ENCODE measurements at places on chromosomes 4 and X.

- DNase-seq, result no peak
Measured at GRCh38 chrX:123779908-123780396, 47.1 kb upstream of the THOC2 start.

- peak; percentile 50 for DNase-seq
Measured at GRCh38 chr4:152607178-152607577, 71.3 kb upstream of the FBXW7 start.

DNA sequence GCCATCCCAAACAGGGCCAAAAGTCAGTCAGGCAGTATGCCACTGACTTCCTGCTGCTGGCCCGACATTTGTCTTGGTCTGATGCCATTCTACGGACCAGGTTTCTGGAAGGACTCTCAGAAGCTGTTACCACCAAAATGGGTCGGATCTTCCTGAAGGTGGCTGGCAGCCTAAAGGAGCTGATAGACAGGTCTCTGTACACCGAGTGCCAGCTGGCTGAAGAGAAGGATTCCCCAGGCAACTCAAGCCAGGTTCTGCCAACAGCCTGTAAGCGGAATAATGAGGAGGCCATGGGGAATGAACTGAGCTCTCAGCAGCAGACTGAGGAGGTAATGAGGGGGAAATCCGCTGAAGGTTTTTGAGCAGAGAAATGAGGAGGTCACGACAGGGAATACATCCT lies 95.7 kb downstream of the RTL9 start:
- no peak for DNase-seq

DNA sequence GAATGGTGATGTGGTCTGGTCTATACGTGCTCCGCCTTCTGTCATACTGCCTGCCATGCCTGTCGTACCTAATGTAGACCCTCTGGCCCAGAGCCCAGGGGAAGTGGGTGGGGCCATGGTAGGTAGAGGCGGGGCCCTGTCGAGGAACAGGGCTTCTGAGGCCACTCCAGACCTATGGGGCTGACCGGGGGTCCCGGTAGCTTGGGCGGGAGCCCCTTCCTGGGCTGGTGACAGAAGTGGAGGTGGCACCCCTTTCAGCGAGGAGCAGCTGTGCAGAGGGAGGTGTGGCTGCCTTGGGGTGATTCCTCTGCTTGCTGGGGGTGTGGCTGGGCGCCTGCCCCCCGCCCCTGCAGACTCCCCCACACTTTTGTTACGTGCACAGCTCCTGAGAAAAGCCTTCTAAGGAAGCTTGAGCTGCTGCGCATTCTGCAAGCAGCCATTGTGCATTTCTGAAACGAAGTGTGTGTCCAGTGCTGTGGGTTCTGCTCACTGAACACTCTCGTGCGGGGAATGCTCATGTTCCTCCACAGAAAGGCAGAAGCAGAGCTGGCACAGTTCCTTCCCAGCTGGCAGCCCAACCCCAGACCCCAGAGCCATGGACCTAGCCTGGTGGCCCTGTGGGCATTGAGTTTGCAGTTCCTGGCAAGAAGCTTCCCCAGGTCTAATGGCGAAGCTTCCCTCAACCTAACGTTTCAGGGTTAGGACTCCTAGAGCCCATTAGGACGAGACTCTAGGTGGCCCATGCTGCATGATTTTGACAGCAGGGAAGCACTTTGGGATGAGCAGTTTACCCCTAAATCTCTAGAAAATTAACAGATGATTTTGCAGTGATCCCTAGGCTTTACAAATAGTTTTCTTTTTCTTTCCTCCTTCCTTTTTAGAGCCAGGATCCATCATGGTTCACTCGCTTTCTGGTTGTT lies 72.7 kb upstream of the HGFAC start:
- DNase-seq, result no peak

- no peak for DNase-seq
Measured at GRCh38 chr4:14415146-14415545, 587.1 kb upstream of the CPEB2 start.

DNA sequence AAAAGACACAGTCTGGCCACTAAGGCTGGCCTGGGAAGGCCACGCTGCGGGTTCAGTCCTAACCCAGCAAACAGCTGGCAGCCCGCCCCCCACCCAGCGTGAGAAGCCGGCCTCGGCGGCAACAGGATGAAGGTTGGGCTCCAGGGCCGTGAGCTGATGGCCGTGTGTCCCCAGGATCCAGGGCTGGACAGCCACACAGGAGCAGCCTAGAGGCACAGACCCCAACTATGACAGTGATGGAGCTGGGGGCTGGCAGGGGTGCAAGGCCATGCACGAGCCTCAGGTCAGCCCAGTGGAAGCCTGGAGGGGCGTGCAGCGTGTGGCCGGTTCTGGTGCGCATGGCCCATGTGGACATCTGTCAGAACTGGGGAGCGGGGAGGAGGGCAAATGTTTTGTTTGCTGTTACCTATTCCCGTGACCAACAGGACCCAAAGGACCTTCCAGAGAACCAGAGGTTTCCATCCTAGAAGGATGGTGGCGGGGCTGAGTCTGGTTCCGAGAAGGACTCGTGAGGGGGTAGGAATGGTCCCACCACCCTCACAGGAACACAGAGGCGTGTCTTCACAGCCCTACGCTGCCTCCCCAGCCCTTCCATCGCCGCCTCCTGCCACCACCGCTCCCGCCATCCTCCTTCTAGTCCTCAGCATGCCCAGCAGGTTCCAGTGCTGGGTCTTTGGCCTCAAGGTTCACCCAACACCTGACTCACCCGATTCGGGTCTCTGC lies 46.5 kb downstream of the ZFYVE28 start:
- DNase-seq, result peak; percentile 42

GRCh38 chr4:175127314-175127713 lies 209.2 kb downstream of the ADAM29 start:
- no peak for DNase-seq

DNA sequence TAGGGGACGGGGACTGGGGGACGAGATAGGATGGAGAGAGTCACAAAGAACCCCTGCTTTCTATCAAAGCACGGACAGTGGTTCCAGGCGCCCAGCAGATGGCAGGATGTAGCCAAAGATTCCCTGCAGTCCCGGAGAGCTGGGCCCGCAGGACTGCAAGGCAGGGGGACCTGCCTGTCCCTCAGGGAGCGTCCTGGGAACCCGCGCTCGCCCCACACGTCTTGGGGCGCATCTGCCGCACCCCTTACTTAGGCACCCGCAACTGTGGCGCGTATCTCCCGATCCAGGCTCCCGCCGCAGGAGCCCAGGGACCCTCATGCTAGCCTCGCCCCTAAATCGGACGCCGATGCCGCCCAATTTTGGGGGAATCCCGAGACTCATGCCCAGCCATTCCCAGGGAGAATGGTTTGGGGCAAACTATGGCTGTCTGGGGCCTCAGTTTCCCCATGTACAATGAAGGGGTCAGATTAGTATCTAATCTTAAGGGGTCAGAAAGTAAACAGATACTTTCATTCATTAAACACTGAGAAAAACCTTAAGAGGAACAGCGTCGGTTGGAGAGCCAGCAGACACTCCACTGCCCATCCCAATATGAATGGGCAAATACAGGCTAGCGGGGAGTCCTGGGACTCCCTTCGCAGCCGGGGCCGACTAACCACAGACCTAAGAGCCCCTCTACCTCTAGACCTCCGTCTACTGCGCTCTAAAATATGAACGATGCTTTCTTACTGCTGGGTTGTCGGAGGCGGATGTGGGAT lies 581 bp upstream of the STK32B start:
- DNase-seq, result peak; percentile 82

DNA sequence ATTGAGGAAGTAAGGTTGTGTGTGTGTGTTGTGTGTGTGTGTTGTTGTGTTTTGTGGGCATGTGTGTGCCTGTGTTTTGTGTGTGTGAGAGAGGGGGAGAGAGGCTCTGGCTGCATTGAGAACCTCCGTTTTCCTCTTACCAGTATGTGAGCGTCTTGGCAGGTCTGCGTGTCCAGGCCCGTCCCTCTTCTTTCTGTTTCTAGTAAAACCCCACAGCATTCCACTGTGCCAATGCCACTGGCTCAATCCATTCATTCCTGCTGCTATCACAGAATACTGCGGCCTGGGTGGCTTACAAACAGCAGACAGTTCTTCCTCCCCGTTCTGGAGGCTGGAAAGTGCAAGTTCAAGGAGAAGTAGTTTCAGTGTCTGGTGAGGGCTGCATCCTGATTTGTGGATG lies 15.5 kb upstream of the HTRA3 start:
- DNase-seq, result no peak

DNA sequence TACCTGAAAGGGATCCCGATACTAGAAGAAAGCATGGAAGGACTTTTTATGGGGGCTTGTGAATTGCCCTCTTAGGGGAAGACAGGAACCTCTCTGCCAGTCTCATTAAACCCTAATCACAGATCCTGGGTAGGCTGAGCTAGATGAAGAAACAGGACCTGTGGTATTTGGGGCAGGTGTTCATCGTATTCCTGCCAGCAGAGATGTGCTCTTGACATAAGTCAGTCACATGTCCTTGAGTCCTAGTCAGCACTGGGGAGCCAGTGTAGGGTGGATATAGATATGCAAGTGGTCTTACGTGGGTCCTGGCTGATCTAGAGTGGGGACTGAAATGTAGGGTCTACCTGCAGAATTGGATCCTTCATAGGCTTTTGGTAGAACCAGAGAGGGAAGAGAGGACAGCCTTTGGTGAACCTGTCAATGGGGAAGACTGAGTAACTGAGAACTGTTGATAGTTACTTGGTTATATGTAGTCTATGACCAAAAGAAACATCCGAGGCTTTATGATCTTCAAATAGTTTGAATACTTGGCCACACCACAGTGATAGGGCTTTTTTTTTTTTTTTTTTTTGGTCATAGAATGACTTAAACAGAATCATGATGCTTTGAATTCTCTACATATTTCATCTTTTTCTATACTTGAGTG lies 63.5 kb upstream of the WDR1 start:
- no peak for DNase-seq

DNA sequence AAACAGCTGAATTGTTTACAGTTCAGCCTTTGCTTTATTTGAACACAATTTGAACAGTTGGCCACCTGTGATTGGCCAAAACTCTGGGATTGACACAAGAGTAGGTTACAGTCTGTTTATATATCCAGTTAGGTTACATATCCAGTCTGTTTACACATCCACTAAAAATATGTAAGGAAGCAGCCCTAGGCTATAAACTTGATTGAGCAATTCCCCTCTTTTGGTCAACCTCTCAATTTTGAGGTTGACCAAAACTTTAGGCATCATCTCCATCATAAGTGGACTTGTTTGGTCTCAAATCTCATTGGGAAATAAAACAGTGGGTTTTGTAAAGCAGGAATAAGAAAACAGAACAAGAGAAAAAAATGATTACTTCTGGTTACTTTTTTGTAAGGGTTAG lies 190.8 kb downstream of the SPATA18 start:
- DNase-seq, result no peak

DNA sequence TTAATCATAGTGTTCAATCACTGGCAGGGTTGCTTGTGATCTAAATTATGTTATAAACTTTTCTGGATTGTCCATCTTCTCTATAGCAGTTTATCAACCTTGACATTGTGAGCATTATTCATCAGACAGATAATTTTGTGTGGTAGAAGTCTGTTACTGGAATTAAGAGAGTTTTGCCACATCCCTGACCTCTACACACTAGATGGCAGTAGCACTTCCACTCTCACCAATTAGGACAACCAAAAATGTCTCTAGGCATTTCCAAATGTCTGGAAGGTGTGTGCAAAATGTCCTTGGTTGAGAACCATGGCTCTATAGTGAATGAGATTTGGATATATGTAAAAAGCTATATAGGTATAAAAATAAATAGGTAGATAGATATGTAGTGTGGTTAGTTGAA lies 324.1 kb upstream of the FAM47C start:
- DNase-seq, result no peak

DNA sequence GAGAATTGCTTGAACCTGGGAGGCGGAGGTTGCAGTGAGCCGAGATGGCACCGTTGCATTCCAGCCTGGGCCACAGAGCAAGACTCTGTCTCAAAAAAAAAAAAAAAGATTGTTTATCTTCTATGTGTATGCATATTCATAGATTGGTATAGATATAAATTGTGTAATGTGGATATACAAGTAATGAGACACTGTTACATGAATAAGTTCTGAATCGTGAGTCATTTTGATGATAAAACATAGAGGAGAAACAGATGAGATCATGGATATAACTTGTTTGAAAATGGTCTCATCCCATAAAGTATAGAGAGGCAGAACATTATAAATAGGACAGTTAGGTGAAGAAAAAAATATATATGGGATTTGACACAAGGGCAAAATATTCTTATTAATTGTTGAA lies 628.0 kb downstream of the IL1RAPL1 start:
- DNase-seq, result no peak

GRCh38 chr4:147288512-147288911 lies 192.4 kb upstream of the EDNRA start:
- DNase-seq, result no peak

GRCh38 chr4:8029689-8030088 lies 90.0 kb upstream of the AFAP1 start:
- no peak for DNase-seq

- DNase-seq, result no peak
Measured at GRCh38 chr4:2212831-2213230, 29.1 kb downstream of the HAUS3 start.

DNA sequence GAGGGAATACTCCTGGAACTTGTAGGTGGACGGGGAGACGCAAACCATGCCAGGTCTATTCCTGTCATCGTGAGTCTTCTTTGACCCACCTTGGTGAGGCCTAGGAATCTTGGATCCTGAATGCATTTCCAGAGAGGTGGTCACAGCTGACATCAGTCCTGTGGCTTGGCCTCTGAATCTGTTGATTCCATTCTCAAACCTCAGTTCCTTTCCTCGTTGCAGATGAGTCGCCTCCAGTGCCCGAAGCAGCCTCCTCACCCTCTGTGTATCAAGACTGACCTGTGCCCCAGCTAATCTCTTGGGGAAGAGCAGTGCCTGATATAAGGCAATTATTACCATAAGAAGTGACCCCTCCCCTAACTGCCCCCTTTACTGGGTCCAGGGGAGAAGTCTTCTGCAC lies 118.1 kb downstream of the SMIM20 start:
- no peak for DNase-seq

DNA sequence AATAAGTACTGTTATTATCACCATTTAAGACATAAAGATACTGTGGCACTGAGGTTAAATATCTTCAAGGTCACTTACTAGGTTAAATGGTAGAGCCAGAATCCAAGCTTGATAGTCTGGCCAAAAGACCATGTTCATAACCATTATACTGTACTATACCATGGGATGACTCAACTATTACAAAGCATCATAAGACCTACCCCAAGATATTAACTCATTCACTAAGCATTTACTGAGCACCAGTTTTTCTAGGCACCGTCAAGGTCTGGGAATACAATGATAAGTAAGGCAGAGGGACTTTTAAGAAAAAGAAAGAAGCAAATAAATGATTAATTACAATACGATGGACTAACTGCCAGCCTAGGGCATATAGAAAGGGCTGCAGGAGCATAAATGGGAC lies 95.5 kb upstream of the KCTD8 start:
- DNase-seq, result no peak

DNA sequence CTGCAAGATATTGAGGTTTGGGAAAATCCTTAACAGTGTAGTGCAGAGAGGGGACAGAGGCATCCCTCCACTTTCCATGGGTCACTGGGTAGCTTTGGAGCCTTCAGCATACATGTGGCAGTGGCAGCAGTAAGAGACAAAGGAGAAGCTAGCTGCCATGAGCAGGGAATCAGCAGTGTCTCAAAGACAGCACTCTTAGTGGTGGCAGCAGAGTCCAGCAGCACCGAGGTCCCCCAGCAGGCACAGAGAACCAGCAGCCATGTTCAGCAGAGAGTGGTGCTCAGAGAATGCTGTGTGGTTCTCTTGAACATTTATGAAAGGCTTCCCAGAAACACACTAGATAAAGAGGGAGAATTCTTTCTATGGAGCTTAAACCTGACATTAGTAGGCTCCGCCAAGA lies 308.5 kb downstream of the CENPC start:
- DNase-seq, result no peak

All from ecto neural progenitor cell (in vitro differentiated cells).